Esophagus muscularis mucosa (tissue), 4 donors: ENCODE measurements at places on chromosomes 4 and X. TPM values are rescaled to one million over a fixed set of nuclear protein-coding genes. Genes with fewer than 3 reads are reported as not detected.
A peak's percentile ranks its signal among the peaks of the same experiment; 100 is the strongest.

The ADH1B gene
- 518 TPM for total RNA-seq

The MAGEB17 gene
- 0.83 TPM for total RNA-seq

The DAPP1 gene
- 0.91 TPM for total RNA-seq

The PLK4 gene
- total RNA-seq = 0.83 TPM

The PNCK gene
- total RNA-seq = 28.7 TPM

The PF4V1 gene
- not detected for total RNA-seq

The S100P gene
- not detected for total RNA-seq

The TLR3 gene
- total RNA-seq = 7.0 TPM

The ATG4A gene
- total RNA-seq = 10.8 TPM

The RAP1GDS1 gene
- 34.9 TPM for total RNA-seq

- DNase-seq = no peak
These were observed 209.6 kb downstream of the SPATA18 start for GRCh38 chr4:52260514-52261210.

GRCh38 chrX:112083624-112084326 lies 1.2 kb upstream of the TRPC5 start:
- no peak for DNase-seq

GRCh38 chr4:179028321-179028720 lies 1586.1 kb upstream of the AGA start:
- DNase-seq = no peak

DNA sequence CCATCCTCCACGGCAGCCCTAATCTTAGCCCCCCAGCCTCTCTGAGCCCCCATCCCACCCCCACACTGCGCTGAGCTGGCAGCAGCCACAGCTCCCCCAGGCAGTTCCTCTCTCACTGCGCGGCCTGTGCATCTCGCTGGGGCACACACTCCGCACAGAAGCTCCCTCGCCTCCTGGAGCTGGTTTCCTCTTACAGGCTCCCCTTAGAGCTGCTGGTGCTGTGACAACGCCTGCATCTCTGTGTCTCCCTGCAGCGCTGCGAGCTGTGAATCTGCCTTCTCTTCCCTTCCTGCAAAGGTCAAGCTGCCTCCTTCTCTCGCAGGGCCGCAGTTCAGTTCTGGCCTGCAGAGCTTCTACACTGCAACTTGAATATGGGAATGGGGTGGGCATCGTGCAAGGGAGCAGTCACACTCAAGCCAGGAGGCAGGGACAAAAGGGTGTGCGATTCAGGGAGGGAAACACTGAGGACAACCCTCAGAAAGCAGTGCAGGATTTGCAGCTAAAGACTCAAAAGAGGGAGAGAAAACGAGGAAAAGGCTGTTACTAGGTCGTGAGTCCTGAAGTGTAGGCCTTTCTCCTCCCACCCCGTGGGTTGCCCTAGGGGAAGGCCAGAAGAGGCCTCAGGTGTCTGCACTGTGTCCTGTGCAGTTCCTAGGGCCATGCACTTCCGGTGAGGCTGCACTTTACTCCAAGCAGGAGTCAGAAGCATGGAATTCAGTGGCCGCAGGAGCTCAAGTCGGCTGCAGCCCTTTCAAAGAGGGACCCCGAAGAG lies 87.0 kb downstream of the BCOR start:
- DNase-seq = no peak

DNA sequence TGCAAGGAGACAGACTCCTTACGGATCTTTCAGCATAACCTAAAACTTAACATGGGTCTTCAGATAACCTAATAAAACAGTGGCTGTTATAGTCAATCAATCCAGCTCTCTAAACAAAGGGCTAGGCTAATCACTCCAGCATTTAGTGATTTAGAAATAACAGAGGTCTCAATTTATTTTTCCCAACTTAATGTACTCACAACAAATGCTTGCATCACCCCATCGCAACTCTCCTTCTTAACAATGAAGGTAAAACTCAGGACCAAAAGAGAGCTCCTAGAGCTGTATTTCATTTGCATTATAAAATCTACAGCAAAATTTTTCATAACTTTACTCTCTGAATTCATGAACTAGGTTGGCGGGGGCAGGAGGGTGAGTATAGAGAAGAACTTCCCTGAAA lies 1.1 kb downstream of the LIN54 start:
- DNase-seq = no peak

DNA sequence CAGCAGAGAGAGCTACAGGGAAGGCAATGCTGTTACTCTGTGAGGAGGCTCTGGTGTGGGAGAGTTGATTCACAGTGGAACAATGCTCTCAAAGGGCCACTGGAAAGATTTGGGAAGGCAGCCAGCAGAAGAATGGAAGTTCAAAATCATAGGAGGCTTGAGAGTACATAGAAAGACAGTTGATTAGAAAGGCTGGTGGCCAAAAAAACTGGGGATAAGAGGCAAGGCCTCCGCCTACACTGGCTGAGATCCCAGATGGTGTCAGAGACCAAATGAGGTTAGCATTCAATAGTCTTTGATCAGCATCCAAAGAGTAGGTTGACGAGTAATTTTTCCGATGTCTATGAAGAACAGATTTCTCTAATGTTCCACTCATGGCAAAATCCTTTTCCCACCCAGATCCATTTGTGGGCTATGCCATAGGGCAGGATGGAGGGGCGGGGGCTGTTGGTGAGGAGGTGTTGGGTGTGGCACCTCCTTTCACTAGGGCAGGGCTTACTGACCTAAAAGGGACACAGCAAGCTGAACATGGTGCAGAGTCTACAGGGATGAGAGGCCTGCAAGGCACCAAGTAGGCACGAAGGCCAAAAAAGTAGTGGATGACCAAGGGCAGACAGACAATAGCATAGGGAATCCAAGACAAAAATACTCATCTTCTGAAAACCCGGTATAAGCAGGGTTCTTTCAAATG lies 15.1 kb downstream of the TEC start:
- no peak for DNase-seq

- no peak for DNase-seq
These were observed 230.9 kb upstream of the SFRP2 start for GRCh38 chr4:154019811-154020210.

DNA sequence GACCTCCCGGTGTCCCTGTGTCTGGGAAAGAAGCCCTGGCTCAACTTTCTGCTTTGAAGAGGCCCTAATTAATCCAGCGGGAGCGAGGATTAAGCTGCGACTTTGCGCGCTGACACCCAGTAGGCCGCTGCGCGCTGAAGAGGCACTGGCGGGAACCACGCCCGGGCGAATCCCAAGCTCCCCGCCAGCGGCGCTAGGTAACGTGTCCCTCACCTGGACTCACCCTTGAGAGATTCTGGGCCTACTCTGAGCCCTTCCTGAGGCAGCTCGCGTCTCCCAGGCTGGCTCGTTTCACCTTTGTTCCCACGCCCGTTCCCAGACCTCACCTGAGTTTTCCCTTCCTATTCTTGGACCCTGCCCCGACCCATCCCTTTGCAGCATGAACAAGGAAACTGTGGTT lies 616 bp upstream of the KLHL34 start:
- DNase-seq = no peak

DNA sequence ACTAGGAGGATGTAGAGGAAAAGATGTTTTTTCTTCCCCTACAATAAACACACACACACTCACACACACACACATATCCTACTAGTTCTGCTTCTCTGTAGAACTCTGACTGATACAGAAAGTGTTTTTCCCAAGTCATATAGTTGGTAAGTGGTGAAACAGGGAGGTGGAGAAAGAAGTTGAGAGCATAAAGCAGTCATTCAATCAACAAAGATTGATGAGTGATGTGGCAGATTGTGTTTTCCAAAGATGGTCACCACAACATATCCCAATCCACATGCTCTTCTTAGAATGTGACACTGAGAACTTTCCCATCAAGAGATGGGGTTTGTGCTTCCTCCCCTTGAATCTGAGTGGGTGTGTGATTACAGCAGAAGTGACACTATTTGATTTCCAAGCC lies 123.4 kb upstream of the ATP6AP2 start:
- DNase-seq = no peak

DNA sequence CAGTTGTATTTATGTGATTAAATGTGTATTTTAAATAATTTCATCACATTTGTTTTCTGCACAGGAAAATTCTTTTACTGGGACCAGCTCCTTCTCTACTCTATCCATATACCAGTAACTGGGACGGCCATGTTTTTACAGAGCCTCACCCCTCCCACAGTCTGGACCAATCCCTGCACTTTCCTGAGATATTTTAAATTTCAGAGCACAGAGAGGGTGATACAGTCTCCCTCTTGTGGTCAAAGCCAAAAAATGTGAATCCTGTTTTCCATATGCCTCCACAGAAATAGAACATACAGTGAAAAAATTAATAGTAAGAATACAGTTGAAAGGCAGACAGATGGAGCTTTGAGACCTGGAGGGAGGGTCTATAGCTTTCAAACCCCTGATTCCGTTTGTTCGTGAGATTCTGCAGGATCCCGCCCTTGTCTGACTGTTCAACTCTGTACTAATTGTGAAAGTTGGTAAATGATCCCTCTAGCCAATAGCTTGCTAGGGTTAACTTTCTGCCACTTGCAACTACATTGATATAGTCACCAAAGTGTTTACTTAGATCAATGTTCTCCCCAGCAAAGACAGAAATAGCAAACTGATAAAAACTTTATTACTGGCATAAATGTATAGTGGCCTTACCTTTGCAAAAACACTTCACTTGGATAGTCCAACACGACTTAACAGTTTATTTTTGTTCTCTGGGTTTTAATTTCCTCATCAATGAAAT lies 172.2 kb downstream of the PPARGC1A start:
- no peak for DNase-seq

DNA sequence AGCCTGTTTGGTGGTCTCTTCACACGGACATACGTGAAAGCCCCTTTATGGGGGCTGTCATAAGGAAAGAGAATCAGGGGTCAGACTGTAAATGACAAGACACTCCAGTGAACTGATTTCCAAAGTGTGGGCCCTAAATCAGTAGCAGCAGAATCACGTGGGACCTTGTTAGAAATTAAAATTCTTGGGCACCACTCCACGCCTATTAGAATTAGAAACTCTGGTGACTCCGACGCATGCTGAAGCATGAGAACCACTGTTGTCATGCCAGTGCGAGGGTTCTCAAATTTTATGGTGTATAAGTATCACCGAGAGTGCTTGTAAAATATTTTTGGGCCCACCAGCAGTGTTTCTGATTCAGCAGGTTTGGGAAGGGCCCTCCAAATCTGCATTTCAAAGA lies 672.8 kb downstream of the DMD start:
- DNase-seq = no peak

DNA sequence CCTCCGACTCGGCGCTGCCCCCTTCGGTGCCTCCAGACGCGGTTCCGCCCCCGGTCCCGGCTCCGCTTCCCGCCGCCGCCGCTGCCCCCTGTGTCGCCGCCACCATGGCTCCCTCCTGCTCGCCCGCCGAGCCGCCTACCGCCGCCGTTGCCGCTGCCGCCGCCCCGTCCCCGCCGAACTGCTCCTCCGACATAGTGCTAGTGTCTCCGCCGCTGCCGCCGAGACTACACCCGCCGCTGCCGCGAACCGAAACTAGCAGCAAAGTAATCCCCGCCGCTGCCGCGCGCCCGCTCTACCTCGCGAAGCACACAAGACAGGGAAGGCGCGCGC lies 340 bp downstream of the HNRNPD start:
- DNase-seq = peak; percentile 93

GRCh38 chr4:38360201-38360600 lies 303.8 kb upstream of the KLF3 start:
- DNase-seq = no peak

DNA sequence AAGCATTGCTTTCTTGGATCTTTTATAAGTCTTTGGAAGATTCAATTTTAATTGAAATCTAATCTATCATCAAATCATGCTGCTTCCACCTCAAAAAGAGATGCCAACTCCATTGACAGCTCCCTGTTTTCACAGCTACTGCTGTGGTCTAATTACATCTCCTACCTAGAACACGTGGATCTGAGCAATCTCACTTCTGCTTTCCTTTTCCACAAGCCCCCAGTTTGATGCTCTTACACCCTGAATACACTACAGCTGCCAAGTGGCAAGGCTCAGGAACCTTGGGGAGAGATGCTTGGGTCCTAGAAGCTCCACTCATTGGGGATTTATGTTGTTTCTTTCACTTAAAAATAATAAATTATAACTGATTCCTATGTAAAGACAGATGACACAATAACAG lies 172.0 kb downstream of the CFAP299 start:
- no peak for DNase-seq

- DNase-seq = no peak
These were observed at the start of gene SLITRK2 for GRCh38 chrX:145817331-145818185. TSS of gene SLITRK2 (plus strand) at chrX:145817829. CDS start at chrX:145822426, 4,597 bp downstream.

- DNase-seq = no peak
These were observed 22.5 kb downstream of the PNMA6E start for GRCh38 chrX:153378607-153379006.

DNA sequence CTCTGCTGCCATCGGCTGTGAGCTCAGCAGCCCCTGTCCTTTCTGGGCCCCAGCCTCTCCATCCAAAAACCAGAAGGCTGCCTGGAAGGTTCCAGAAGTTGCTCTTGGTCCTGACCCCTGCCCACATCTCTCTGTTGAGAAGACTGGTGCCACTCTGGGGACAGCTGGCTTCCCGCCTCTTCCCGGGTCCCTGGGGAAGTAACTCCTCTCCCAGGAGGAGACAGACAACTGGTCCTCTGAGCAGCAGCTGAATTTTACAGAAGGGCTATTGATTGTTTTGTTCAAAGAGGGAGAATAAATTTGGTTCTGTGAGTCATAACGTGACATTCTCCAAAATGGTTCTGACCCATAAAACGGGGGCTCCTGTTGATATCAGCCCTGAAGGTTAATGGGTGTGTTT lies 61.2 kb downstream of the TRMT44 start:
- no peak for DNase-seq

- DNase-seq = no peak
These were observed 1673.4 kb upstream of the PCDH7 start for GRCh38 chr4:29046781-29047180.

DNA sequence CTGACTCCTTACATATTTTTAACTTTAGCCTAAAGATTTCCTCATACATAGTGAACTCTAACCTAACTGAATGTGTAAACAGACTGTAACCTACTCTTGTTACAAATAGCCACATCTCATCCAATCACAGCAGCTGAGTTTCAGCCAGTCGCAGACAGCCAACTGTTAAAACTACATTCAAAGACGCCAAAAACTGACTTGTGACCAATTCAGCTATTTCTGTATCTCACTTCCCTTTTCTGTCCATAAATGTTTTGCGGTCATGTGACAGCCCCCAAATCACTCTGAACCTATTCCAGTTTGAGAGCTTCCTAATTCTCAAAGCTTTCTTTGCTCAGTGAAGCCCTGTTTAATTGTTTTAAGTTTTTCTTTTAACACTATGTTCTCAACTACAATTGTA lies 2731.9 kb downstream of the ARAP2 start:
- DNase-seq = no peak

- DNase-seq = no peak
These were observed 384.3 kb downstream of the GPM6A start for GRCh38 chr4:175427751-175428150.
